ENCODE measurements at places on chromosomes 12 and 14.

- no peak for DNase-seq
Measured at GRCh38 chr12:51620448-51620847, 29.4 kb downstream of the SCN8A start.

DNA sequence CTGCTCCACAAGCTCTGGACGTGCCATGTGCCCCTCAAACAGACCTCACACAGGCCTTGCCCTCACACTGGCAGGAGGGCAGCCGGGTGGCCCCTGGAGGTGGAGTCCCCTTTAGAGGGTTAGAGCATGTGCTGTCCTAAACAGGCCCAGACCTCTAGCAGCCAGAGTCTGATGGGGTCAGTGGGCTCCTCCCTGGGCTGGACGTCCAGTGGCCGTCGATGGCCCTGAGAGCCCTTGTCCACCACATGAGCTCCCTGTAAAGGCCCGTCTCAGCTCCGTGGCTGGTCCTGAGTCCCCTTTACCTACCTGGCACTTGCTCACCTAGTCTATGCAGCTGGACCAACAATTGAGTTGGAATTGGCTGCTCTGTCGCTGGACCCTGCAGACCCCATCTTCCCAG, 3.8 kb downstream of the TMEM179 start:
- DNase-seq = no peak

DNA sequence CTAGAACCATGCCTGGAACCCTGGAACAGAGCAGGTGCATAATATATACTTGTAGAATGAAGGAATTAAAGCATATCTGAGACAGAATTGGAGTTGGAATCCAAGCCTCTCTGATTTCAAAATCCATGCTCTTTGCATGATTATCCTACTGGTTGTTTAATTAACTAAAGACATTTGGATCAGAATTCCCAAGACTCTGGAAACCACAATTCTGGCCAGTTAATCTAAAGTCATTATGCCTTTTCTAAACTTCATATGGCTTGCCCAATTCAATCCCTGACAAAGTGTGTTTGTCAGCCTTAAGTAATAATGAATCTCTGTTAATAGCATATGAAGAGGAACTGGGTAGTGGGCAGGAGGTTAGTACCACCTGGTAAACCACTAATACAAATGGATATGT, 422.6 kb downstream of the ATP23 start:
- no peak for DNase-seq

- peak; percentile 62 for DNase-seq
Measured at GRCh38 chr12:30515351-30515750, 180.3 kb downstream of the IPO8 start.

GRCh38 chr14:50007123-50007903, 109.1 kb downstream of the VCPKMT start:
- DNase-seq = peak; percentile 65

GRCh38 chr12:85006206-85006605, 29.9 kb downstream of the TSPAN19 start:
- no peak for DNase-seq

- DNase-seq = no peak
Measured at GRCh38 chr12:111405859-111406473, at the start of gene SH2B3. TSS of gene SH2B3 (plus strand) at chr12:111405923. CDS start at chr12:111418146, 12,223 bp downstream.

DNA sequence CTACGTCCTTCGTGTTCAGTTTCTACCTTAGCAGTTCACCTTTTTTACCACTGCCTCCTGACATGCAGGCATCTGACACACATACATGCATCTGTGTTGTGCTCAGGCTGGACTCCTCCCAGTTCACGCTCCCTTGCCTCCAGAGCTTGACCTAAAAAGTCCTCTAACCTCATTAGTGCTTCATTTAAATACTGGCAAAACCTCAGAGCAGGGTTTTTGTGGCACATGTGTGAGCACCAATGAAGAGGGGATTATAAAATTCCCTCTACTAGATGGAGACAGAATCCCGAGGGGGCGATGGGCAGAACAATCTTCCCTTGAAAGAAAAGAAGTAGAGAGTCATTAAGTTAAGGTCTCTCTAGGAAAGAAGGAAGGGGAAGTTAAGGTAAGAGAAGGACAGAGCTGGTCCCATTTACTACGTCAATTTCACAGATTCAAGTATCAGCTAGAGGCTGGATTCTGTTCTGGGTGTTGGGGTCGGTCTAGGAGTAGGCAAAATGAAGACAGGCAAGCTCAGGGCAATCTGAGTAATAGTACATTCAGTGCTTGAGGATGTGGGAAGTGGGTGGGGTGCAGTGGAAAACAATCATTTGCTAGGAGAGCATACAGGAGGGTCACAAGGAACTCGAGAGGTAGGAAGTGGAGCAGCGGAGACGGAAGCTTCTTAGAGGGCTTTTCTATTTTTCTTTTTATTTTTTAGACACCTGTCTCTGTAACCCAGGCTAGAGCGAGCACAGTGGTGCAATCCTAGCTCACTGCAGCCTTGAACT, 7.5 kb downstream of the HAL start:
- DNase-seq = no peak

DNA sequence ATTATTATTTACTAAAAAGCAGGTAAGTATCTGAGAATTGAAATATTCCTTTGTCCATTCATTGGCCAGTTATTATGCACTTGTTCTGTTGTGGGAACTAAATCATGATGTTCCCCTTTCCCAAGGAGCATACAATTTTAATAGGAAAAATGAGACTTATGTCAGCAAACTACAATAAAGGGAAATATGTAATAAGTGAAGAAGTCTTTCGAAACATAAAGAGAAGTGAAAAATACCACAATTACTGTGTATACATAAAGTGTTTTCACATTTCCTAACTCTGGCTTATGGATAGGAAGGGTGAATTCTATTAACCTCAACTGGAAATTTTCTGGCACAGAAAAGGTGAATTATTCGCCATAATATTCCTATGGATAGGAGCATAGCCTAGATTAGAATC, 78.4 kb upstream of the DNM1L start:
- DNase-seq = no peak

DNA sequence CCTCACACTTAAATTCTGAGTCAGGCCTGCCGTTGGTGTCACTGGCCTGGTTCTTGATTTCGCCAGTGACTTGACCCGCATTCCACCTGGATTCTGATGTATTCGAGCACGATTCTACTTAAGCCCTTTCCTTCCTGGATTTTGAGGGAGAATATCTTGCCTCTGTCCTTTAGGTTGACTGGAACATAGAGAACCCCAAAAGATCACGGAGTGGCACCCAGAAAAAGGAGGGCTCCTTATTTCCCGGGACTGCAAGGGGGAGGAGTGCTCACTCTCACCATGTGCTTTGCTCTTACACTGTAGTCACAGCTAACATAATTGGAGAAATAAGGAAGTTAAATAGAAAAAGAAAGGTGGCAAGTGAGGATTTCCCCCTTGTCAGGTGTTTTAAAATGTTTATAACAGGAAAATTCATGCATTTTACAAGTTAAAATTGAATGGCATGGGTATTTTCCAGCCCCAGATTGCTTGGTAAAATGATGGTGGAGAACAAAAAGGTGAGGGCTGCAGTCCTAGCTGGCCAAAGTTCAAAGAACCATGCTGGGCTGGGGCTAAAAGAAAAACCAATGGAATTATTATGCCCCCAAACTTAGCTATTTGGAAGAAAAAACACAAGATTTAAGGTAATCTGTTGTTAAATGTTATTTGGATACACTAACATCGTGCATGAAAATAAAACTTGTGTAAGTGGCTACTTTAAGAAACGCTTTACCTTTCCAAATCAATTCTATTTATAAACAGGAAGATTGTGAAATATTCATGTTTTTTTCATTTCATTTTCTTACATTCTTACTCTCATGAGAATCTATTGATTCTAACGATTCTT, 8.9 kb downstream of the FOXA1 start:
- DNase-seq = peak; percentile 52

DNA sequence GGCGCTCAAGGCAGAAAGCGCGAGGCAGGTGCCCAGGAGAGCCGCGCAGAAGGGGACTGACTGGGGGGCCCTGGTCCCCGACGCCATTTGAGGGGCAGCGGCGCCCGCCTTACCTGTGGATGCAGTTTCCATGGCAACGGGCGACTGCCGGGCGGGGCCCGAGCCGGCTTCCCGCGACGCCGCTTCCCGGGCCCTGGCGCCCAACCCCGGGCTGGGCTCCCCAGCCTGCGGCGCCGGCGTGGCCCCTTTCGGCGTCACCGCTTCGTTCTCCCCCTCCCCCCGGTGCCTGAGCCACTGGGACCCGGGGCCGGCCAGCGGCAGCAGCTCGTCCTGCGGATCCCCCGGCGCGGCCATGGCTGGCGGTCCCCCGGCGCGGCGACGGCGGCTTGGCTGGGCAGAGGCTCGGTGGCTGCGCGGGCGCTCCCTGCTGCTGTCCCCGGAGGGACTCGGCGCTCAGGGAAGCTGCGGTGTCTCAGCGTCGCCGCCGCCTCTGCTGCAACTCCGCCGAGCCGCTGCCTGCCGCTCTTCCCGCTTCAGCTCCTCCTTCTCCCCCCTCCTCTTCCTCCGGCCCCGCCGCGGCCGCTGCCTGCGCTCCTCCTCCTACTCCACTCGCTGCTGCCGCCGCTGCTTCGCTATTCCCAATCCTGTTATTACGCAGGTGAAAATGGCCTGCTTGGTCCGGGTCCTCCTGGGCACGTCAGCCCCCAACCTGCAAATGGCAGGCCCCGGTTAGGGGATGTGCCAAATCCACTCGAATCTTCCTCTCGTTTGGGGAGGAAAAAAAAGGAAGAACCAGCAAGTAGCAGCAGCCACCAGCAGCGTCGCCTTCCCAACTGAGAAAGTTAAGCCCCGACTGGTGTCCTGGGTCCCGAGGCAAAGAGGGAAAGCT, at the start of gene RTN1:
Gene RTN1 (minus strand): TSS at position 500 of the 889 bp plus-strand sequence. CDS start 146 bp downstream, at position 354.
- peak; percentile 85 for DNase-seq

GRCh38 chr14:75518625-75519024, 3.6 kb upstream of the BATF start:
- peak; percentile 91 for DNase-seq

DNA sequence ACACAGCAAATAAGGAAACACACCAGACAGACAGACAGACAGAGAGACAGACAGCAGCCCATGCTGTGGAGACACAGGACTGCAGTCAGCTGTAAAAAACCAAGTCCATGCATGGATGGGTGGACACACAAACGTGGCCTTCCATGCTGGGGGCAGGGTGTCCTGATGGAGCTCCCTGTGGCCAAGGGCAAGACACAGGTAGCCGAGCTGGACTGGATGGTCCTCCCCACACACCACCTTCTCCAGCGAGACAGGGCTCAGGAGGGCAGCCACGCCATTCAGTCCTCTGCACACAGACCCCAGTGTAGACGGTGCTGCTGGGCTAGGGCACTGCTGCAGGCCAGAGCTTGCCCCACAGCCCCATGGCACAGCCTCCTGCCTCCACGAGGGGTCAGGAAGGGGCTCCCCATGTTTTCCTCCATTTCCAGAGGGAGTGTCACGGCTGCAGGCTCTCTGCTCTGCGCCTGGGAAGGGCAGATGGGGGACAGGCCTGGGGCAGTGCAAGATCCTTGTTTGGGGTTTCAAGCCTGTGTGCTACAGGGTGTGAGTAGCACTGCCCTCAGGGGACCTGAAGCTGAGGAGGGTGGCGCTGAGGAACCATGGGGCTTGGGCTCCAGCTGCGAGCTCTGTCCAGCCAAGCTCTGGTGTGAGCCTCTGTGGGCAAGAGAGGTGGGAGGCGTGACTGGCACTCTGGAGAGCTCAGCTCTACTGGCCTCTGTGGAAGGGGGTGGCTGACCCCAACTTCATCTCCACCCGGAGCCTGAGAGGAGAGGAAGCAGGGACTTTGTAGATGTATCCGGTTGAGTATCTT, 67.9 kb downstream of the GALNT9 start:
- DNase-seq = no peak

DNA sequence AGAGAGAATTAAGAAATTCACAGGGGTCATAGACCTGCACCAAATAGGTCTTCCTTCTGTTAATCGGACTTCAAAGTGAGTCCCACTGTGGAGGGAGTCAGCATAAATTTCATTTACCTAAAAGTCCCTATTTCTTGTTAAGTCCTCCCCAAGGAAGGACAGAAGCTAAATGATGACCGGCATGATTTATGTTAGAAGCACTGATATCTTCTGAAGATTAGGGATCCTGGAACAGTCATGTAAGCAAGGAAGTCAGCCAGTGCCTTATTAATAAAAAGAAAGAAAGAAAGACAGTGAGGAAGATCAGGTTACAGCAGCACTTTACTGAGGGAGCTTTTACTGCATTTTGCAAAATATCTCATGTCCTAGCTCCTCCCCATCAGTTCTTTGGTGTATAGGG, 287.5 kb downstream of the FOXG1 start:
- no peak for DNase-seq

- DNase-seq = peak; percentile 81
Measured at GRCh38 chr12:100826323-100826722, 31.7 kb downstream of the ANO4 start.
